Stimulated activated CD4-positive, alpha-beta T cell treated with anti-CD3 and anti-CD28 coated beads, TNF-alpha, amount 100 ng/mL, for 24 hours (primary cell): ENCODE measurements at places on chromosomes 3 and 15.

GRCh38 chr3:149448331-149448831, 26.1 kb upstream of the TM4SF4 start:
- DNase-seq = no peak

DNA sequence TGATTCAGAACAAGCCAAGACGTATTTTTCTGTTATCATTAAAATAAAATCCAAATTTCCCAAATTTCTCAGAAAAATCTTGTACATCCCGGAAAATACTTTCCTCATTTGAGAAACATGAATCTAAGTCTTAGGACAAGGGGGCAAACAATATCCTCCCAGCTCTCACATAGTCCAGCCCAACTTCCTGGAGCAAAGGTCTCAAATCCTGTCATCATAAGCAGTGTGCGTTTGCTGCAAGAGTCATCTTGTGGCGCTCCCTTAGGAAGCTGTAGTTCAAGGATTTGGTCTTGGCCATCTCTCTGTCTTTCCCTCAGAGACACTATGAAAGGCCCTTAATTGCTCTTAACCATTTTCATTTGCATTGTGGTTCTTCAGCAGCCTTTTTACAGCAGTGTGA, 57.5 kb upstream of the GSK3B start:
- DNase-seq = no peak

- no peak for DNase-seq
Measured at GRCh38 chr3:186471771-186472170, 72.4 kb downstream of the CRYGS start.

DNA sequence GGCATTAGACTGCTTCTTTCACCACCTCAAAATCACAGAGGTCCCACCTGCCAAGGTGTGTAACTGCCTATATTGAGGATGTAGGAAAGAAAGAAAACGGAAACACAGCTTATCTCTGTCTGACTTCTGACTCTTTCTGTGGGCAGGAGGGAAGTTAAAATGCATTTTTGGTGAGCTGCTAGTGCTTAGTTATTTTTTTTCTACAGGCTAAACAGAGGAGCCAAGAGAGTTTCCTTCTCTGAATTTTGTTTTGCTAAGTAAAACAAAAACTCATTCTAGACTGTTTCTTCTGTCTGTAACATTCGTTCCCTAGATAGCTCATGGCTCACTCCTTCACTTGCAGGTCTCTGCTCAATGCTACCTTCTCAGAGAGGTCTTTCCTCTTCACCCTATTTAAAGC, 18.8 kb upstream of the AMOTL2 start:
- DNase-seq = no peak
